Left colon (tissue), 2 donors: ENCODE measurements at places on chromosomes 3 and 15.

GRCh38 chr15:44317423-44318058, 29.0 kb downstream of the GOLM2 start:
- DNase-seq, result no peak

DNA sequence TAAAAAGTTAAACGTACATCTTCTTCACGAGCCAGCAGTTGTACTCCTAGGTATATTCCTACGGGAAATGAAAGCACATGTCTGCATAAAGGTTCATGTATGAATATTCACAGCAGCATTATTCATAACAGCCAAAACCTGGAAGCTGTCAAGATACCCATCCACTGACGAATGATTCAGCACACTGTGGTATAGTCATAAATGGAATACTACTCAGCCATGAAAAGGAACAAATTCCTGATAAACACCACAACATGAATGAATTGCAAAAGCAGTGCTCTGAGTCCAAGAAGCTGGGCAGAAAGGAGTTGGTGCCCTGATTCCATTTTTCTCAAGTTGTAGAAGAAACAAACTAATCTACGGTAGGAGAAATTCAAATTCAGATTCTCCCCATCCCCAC, 3.9 kb downstream of the TMEM43 start:
- no peak for DNase-seq

DNA sequence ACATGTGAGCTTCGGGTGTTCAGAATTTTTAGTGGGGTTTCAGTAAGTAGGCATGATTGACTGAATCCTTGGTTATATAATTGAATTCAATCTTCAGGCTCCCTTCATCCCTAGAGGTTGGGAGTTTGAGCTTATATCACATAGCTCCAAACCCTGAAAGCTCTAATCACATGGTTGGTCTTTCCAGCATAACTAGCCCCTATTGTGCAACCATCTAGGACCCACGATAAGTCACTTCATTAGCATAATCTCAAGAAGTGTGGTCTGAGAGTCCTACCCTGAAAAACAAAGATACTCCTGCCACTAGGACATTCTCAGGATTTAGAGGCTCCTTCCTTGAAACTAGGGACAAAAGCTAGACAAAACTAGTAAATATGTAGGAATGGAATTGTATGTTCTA, 348.9 kb upstream of the CBLB start:
- no peak for DNase-seq

DNA sequence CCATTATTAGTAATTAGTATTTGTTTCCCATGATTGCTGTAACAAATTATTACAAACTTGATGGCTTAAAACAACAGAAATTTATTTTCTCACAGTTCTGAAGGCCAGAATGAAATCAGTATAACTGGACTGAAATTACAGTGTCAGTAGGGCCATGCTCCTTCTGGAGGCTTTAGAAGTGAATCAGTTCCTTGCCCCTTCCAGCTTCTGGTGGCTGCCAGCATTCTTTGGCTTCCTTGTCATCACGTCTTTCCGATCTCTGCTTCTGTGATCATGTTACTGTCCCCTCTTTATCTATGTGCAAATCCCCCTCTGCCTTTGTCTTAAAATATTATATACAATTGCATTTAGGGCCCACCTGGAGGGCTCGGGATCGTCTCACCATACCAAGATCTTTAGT, 92.0 kb downstream of the FOXB1 start:
- no peak for DNase-seq

GRCh38 chr3:62325896-62326295, 47.5 kb downstream of the FEZF2 start:
- DNase-seq, result no peak

DNA sequence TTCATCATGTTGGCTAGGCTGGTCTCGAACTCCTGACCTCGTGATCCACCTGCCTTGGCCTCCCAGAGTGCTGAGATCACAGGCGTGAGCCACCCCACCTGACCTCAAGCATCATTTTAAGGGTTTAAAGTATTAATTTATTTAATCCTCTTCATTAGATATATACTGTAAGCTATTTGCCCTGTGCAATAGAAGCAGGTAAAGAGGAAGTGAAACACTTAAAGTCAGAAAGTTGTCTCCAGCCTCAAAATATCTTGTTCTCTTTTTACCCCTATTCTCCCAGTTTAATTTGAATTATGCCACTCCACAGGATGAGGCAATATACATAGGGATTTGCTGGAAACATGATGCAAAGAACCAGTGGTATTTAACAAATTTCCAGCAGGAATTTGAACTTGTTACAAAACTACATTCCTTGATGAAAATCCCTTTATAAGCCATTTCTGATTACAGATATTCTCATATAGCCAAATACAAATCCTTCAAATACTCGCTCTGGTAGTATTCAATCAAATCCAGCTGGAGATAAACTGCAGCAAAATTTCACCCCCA, 2.0 kb downstream of the NDUFB5 start:
- no peak for DNase-seq

GRCh38 chr3:113070681-113071113, 79.9 kb downstream of the GTPBP8 start:
- no peak for DNase-seq

- no peak for DNase-seq
Observed at GRCh38 chr3:166531730-166532129, 694.5 kb upstream of the BCHE start.

DNA sequence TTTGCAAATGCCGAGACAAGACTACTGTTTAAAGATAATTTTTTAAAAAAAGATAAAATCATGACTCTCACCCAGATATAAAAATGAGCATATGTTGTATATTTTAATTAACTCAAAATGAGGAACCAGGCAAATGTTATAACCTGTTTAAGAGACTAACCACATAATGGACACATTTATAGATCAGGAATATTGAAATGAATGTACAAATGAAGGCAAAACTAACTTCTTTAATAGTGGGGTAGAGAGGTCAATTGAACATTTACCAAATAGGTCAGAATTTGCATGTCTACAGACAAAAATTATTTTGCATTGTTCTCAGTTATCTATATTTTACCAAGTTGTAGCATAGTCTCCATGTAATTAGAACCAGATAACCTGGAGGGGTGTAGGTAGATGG, 134.3 kb upstream of the PFN2 start:
- no peak for DNase-seq
